ENCODE measurements at places on chromosomes 16 and 17.
A peak's percentile ranks its signal among the peaks of the same experiment; 100 is the strongest.

GRCh38 chr16:4987580-4988374 is 29.6 kb downstream of the SEC14L5 start:
- DNase-seq = no peak

GRCh38 chr16:14486520-14487303 is 143.3 kb downstream of the PARN start:
- DNase-seq = no peak

DNA sequence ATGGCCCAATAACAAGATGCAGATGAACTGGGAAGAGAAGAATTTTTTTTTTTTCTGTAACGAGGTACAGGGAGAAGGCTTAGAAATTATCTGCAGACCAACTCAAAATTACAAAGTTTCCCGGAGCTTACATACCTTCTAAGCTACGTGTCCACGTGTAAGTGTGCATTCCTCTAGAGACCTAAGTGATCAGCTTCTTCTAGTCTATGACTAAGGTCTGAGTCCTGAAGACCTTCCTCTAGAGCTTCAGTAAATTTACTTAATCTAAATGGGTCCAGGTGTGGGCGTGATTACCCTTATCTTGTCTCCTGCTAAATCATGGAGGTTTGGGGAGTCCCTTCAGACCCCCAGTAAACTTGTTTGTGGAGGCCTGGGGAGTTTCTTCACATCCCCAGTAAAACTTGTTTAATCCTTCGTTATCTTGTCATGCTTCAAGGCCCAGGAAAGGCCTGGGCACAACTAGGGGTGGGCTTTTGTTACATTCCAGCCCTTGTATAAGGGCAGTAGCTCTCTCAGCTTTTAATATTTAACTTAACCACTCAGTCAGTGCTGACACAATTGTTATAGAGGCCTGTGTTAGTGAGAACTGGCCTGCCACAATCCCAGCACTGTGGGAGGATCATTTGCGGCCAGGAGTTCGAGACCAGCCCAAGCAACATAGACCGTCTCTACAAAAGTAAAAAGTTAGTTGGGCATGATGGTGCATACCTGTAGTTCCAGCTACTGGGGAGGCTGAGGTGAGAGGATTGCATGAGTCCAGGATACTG is 342.3 kb downstream of the SNX29 start:
- no peak for DNase-seq

- no peak for DNase-seq
Measured at GRCh38 chr17:9529033-9529700, 46.5 kb downstream of the STX8 start.

GRCh38 chr17:68428498-68429172 is 28.7 kb downstream of the WIPI1 start:
- DNase-seq = no peak

- DNase-seq = no peak
Measured at GRCh38 chr16:73771196-73772064, 525.2 kb upstream of the PSMD7 start.

- DNase-seq = no peak
Measured at GRCh38 chr17:34154961-34155730, 99.9 kb upstream of the CCL2 start.

- peak; percentile 48 for DNase-seq
Measured at GRCh38 chr16:14501331-14502255, 128.5 kb downstream of the PARN start.

DNA sequence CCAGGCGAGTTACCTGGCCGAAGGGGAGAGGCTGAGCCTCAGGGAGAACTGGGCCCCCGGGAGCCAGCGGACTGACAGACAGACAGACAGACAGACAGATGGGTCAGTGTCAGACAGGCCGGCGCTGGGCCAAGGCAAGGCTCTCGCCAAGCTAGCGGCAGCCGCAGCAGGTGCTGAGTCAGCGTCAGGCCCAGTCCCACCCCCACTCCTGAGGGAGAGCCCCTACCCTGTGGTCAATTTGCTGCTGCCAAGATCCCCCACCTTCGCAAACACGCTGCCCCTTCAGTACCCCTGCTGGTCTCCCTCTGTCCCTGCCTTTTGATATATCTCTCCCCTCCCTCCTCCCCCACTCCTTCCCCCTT is 1.5 kb downstream of the FGF11 start:
- no peak for DNase-seq

DNA sequence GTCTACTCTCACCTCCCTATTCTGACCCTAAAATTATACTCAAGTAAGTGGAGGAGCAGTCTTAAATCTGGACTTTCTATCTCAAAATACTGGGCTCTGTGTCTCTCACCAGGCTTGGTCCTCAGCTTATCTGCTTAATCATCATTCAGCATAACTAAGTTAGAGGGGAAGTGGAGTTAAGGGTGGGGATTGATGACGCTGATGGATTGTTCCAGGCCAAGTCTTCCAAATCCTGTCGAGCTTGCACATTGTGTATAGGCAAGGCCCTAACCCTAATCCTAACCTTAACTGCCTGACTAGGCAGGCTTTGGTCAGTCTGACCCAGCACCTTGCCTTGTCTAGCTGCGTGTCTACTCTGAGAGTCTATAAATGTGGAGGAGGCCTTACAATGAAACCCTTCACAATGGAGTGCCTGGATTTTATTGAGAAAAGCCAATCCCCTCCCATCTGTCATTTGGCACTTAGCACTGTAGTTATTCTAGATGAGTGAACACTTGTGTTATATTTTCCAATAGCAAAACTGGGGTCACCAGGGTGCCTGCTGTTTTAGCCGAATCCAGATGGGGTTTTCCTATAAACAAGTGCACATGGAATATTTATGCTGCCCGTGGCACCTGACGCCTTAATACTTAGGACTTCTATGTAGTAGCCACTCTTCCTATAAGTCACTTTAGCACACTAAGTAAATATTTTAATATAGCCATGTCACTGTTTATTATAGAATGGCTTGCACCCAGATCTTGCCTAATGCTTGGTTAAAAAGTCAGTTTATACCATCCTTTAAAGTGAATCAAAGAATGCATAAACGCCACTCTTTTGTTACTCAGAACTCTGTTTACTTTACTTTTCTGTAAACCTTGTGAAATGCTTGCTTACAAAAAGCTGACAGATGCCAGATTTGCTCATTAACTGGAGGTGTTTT is 193.2 kb upstream of the MYOCD start:
- DNase-seq = no peak

DNA sequence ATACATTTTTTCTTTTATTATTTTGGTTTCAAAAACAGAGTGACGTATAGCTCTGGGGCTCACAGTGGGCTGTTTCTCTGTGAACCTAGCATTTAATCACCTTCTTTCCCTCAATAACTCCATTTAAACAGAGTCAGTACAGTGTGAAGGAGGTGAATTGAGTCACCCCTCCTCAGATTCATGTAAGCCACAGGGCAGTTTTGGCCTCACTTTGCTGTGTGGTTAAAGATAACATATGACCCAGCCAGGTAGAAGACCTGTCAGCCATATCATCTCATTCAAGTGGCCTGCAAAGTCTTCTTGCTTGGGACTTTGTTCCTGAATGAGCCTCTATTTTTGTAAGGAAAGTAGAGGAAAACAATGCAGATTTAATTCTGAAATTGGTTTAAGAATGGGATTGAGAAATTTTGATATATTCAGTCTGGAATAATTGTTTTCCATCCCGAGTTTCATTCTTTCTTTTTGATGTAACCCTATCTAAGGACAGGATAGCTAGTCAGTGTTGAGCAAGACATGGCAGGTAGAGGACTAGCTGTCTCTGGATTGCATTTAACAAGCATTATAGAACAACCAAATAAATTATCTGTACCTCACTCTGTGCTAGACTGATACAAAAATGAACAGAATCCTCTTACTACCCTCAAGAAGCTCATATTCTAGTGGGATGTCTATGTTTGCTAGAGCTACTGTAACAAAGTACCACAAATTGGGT is 13.1 kb downstream of the MAP2K6 start:
- no peak for DNase-seq

DNA sequence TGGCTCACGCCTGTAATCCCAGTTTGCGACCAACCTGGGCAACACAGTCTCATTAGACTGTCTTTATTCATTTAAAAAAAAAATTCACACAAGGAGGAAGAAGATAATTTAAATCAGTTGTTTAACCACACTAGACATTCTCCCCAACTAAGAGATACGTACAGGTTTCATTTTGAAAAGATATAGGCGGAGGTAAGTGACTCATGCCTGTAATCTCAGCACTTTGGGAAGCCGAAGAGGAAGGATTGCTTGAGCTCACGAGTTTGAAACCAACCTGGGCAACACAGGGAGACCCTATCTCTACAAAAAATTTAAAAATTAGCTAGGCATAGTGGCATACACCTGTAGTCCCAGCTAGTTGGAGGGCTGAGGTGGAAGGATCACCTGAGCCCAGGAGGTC is 5.3 kb downstream of the CMTM4 start:
- DNase-seq = no peak

DNA sequence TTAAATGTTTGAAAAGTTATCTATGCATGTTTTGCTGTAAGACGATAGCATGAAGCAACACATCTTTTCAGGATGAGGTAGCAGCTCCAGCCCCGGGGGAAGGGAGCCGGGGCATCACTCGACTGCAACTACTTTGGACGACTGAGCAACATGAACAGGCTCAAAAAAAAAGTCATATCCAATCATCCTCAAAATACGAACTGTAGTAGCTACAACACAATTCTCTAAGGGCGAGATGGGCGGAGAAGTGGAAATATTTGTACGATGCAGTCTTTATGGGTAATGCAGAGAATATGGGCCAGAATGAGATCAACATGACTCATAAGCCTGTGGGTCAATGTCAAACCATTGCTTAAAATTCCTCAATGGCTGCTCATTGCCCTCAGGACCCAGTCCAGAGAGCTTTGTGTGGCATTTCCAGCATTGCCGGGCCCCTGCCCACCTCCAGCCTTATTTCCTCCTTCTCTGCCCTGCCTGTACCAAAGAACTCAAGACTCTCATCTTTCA is 17.7 kb upstream of the SMURF2 start:
- no peak for DNase-seq

DNA sequence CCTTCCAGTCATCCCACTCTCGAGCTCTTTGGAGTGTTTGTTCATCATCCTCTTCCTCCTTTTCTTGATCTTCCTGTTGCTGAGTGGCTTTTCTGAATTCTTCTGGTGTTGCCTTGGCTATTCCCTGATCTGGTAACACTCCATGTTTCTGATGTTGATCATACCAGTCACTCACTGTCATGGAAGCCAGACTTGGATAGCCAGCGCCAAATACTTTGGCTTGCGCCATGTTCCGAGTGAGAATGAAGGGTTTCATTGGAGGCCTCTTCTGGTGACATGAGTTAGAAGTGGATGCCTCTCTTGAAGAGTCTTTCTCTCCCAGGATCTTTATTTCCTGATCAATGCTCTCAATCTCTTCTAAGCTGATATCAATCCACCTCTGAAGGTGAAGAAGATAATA is 31.2 kb downstream of the TEX14 start:
- no peak for DNase-seq

DNA sequence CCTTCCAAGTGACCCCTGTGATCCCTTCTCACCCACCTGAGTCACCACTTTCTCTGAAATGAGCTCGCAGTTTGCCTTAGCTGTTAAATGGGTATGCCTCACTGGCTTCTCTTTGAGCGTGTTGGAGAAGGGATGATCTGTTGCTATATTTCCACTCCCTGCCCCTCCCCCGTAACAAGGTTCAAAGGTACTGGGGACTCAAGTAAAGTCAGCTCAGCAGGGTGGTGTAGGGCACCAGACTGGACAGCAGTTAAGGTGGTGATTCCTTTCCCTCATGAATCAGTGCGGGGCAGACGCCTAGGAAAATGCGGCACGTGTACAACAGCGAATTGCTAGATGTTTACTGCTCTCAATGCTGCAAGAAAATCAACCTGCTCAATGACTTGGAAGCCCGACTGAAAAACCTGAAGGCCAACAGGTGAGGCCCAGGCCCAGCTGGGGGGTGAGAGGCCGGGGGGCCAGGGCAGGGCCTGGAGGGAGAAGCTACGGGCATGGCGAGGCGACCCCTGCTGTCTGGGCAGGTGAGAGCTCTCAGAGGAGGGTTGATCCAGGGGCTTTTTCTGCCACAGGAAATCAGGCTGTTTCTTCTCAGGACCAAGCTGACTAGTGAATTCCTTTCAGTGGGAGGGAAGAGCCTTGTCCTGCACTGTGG is 130.3 kb downstream of the RAB11FIP4 start:
- DNase-seq = no peak

DNA sequence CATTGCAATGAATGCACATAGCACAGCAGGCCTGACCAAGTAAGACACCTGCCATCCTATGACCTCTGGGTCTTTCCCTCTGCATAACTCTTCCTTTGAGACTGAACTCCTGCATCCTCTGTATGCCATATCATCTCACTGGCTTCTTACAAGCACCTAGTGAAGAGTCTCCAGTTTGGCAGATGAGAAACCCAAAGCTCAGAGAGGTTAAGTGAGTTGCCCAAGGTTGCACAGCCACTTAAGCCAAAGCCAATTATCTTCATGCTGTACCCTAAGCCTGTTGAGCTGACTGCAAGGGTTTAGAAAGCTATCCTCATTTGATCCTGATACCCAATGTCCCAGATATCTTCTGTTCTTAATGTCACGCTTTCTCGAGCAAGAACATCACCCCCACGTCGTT is 35.2 kb downstream of the TMEM186 start:
- DNase-seq = no peak

DNA sequence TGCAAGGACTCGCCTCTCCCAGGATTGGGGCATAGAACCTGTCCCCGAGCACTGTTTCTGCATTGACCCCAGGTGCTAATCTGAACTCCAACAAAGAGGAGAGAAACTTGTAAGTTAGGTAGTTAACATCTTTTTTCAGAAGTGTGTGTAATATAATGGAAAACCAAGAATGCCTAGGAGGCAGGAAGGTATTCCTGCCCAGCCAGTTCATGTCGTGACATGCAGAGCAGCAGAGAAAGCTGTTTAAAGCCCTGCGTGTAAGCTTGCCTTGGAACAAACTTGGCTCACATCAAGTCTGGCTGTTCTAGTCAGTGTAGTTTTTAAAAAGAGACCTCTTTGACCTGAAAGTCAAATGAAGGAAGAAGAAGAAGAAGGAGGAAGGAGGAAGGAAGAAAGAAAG is 2.1 kb upstream of the GNA13 start:
- DNase-seq = no peak

DNA sequence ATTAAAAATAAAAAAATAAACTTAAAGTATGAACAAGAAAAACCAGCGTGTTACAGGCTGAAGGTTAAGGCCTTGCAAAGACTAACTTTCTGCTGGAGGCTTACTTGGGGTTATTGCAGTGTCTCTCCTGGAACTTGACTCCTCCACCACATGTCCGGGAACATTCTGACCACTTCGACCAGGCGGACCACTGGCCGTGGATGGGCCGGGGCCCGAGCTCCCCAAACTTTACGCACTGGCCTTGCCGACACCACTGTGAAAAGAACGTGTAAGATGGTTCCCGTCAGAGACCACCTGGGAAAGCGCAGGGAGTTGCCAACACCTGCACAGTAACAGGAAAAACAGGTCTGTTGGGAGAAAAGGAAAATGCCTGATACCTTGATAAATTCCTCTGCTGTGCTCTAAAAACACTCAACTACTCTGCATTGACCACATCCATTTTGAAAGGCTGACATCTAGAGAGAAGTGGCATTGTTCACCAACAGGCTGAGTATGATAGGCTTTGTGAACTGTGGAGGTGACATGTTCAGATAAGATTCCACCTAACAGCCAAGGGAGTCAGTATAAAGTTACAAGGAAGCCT is 99.1 kb downstream of the ADAMTS18 start:
- DNase-seq = peak; percentile 28

Measured in NCI-H187 (cell line).